ENCODE measurements at places on chromosomes 5 and 9.

GRCh38 chr9:135663451-135663770 lies 302 bp downstream of the LCN9 start:
- DNase-seq, result no peak

GRCh38 chr9:526904-527591 lies 312.4 kb downstream of the DOCK8 start:
- no peak for DNase-seq

DNA sequence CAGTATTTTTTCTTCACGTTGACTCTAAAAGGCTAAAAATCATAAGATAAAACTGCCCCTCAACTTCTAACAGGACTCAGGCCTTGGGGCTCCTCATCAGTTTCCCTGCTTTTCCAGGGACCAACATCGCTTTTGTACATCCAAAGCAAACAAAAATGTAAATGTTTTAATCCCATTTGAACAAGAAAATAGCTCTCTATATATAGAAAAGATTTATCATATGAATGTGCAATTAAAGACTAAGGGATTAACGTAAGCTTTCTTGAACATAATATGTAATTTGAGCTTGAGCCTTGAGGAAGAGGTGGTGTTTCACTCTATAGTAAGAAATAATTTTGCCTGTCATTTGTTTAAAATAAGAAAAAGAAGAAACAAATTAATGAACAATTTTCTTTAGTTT lies 547.2 kb upstream of the ACO1 start:
- no peak for DNase-seq

DNA sequence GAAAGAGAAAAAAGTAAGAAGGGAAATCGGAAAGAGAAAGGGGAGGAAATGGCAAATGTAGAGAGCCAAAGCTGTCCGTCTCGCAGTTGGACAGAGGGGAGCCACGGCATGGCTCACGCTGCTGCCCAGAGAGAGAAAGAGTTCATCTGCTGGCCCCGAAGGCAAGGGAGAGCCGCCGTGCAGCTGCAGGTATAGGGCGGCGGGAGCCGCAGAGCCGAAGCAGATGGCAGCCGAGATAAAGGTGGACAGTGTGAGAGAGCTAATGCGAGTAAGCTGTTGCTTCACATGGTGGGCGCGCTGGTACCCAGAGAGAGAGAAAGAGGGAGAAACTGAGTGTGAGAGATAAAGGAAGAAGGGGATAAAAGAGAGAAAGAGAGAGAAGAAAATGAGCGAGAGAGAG lies 188.4 kb upstream of the PPP1R26 start:
- DNase-seq, result no peak

DNA sequence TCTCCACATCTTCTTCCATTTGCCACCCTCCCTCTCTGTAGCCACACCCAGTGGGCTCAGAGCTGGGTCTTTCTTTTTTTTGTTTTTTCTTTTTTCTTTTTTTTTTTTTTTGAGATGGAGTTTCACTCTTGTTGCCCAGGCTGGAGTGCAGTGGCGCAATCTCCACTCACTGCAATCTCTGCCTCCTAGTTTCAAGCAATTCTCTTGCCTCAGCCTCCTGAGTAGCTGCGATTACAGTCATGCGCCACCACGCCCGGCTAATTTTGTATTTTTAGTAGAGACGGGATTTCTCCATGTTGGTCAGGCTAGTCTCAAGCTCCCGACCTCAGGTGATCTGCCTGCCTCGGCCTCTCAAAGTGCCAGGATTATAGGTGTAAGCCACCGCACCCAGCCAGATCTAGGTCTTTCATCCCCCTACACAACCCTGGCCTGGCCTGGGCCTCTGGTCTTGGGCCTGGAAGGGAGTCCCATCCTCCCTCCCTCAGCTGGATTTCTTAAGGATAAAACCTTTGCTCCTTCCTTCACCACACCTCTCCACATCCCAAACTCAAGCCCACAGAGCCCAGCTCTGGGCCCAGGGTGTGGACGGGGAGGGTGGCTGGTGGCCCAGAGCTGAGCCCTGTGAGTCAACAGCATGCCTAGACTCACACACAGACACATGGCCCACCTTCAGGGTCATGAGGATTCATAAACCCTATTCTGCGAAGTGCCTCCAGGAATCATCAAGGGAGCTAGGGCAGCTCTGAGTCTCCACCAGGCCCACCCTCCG lies 18.8 kb upstream of the KCNIP1 start:
- DNase-seq, result no peak

GRCh38 chr9:4670591-4670990 lies 4.3 kb upstream of the SPATA6L start:
- no peak for DNase-seq

DNA sequence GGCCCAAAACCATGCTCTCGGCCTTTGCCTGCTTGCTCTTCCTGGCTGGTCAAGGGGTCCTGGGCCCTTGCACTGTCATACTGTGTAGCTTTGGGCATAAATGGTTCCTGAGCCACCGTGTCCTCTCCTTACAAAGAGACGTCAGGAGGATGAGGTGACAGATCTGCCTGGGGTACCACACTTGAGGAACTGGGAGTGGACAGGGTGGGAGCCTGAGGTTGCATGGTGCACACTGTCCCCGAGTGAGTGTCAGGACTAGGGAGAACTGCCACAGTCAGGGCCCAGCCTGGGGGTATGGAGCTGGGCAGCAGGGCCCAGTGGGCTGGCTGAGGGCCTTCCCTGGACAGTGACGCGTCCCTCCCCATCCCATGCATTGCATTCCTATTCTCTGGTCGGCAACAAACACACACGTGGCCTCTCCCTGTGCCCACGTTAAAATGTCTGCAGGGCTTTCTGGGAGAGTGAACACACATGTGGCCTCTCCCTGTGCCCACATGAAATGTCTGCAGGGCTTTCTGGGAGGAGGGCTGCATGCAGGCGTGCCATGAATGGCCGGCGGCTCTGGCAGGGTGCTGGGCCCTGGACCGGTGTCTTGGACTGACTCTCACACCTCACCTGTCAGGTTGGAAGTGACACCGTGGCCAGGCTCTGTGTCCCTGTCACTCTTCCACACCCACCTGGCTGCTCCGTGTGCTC lies 122.1 kb upstream of the COL5A1 start:
- DNase-seq, result no peak

DNA sequence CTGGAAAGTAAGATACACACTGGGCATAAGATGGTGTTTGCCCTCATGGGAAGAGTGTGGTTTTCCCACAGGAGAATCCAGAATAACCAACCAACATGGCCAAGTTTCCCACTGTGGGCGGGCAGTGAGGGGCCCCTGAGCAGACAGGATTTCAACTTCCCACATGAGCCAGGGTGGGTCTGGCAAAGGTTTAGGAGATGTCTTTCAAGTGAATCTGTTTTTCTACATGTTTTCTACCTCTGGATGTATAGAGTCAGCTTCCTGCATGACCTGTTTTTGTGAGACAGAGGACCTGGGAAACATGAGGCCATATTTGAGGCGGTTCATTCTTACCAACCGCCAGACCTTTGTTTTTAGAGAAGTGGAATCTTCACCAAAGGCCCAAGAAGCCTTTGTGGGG lies 100.5 kb downstream of the TLE4 start:
- no peak for DNase-seq

DNA sequence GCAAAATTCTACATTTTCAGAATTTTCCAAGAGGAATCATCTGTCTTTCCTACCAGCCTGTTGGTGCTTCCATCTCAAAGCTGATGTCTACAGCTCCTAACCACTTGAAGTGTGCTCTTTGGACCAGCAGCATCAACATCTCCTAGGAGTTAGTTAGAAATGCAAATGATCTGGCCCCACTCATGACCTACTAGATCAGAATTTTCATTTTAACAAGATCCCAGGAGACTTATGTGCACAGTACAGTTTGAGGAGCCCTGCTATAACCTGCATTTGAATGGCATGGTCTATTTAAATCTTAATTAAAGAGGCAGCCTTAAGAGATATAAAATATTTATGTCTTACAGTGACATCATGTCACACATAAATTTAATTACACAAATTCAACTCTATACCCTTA lies 33.8 kb downstream of the ITK start:
- no peak for DNase-seq

DNA sequence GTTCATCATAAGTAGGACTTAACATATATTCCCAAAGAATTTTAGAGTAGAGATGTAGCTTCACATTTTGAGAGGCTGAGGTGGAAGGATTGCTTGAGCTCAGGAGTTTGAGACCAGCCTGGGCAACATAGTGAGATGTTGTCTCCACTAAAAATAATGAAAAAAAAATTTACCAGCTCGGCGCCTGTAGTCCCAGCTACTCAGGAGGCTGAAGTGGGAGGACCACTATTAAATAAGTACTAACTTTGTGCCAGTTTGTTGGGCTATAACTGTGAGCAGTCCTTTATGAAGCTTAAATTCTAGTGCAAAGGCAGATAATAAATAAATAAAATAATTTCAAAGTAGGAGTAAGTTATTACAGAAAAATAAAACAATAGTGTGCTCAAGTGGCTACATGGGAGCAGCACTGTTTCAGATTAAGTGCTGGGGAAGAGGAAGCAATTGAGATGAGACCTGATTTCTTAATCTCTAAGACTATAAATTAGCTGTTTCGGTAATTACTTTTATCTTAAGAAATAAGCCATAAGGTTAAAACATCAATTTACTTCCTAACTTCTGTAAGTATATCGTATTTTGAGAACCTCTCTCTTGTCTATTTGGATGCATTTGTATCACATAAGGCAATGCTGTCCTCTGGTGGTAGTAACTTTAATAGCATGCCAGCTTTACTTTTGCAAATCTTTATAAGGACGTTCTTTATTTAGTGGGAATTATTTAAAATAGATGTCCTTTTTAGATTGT lies 98.9 kb downstream of the CSNK1G3 start:
- peak; percentile 41 for DNase-seq

- no peak for DNase-seq
Measured at GRCh38 chr9:125509476-125509875, 197.5 kb downstream of the MAPKAP1 start.

DNA sequence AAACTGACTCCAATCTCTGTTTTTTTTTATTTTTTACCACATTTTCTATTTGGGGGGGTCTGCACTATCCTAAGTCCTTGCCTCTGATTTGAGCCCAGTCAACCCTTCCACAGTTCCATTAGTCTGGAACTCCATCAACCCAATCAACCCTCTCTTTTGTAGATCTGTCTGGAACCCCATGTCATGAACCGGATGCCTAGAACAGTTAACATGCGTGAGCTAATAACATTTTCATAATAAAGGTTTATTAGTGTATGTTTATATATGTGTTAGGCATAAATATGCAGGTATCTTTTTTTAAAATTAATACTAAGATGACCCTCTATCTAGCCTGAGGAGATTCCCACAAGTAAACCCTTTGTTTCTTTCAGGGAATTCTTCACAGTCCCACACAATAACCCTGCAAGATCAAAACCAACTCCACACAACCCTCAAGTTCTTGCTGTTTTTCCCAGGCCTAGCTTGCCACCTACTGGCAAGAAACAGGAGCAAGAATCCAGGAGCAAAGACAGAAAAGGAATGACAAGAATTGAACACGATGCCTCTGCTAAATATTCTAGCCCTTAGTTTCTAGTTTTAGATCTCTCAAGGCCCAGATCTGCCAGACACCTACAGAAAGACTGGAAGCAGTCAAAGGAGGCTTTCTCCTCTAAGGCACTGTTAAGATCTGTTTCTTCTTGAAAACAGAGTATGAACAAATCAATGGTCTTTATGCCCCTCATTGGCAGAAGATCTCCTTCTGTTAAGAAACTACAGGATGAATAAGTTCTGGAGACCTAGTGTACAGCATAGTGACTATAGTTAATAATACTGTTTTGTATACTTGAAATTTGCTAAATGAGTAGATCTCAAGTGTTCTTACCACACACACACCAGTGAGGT lies 100.4 kb downstream of the TRIM36 start:
- no peak for DNase-seq

DNA sequence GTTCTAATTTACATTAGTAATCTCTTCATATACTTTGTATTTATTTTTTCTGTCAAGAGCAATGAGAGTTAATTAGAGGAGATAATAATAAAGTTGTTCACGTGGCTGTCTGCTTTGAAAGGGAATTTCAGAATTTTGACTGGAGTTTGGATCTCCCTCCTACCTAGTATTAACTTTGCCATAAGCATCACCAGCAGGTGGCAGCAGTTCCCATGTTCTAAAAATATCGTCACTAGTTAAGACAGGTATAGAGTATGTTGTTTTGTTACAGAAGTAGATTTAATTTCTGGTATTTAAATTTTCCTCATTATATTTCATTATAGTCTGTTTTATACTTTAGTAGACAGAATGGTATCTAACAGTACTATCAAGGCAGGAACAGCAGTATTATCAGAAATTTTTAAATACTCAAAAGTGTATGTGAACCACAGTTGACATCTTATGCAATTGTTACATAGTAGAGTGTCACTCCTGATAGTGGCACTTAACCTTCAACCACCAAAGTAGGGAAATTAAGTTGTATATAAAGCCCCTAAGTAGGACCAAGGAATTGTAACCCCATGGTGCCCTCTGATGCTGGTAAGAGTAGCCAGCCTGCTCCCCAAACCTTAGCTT lies 20.4 kb downstream of the GNPDA1 start:
- peak; percentile 66 for DNase-seq

GRCh38 chr9:703392-703791 lies 138.1 kb upstream of the DMRT1 start:
- no peak for DNase-seq

DNA sequence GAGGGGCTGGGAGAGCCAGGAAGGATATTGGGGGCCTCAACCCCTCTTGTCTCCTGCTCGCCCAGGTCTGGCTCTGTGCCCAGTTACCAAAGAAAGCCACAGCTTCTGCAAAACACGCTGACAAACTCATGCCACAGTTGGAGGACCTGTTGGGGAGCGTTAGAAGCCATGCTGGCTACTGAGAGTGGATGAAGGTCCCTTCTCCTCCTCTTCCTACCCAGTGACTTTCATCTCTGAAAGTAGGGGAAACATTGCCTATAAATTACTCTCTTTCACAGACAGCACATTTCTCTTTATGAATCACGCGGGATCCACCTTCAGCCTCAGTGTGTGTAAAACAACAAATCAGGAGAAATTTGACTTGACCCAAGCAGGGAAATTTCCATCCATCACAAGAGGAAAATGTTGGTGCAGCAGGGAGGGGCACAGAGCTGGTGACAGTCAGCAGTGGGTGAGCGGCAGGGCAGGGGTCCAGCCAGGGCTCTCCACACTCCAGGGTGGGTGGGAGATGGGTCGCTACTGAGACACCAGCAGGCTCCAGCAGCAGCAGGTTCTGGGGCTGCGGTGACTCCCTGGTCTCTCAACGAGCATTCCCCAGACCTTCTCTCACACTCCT lies 181.9 kb downstream of the FGF18 start:
- DNase-seq, result no peak

All from CD8-positive, alpha-beta memory T cell (primary cell).